ENCODE measurements at places on chromosomes 4 and X.

GRCh38 chr4:172819353-172819752 lies 349.3 kb upstream of the GALNT7 start:
- DNase-seq, result no peak

DNA sequence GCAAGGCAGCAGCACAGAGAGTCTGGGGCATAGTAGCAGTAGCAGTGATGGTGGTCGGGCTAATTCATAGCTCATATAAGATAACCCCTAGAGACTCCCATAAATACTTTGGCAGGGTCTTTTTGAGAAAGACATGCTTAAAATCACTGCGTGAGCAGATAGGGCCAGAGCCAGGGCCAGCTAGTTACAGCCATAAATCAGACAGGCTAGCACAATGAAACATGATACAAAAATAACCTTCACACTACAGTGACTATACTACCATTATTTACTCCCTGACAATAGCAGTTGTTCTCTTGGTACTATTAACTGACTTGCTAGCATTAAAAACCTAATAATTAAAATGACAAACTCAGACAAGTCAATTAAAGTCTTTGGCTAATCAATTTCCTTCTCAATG lies 295.9 kb downstream of the SMARCA1 start:
- DNase-seq, result no peak

DNA sequence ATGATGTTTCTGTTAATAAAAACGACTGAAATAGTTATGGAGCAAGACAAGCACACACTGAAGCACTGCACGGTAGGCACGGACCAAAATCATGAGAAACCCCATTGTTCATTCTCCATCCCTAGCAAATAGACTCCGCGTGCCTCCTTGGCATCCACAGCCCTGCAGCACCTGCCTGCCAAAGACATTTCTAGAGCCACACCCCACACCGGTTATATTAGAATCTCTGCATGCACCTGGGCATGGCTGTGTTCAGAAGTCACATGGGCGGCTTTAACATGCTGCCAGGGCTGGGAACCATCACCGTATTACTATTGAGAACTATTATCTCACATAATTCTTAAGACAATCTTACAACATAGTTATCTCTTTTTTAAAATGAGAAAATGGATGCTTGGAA lies 5.9 kb downstream of the PDLIM3 start:
- DNase-seq, result no peak

DNA sequence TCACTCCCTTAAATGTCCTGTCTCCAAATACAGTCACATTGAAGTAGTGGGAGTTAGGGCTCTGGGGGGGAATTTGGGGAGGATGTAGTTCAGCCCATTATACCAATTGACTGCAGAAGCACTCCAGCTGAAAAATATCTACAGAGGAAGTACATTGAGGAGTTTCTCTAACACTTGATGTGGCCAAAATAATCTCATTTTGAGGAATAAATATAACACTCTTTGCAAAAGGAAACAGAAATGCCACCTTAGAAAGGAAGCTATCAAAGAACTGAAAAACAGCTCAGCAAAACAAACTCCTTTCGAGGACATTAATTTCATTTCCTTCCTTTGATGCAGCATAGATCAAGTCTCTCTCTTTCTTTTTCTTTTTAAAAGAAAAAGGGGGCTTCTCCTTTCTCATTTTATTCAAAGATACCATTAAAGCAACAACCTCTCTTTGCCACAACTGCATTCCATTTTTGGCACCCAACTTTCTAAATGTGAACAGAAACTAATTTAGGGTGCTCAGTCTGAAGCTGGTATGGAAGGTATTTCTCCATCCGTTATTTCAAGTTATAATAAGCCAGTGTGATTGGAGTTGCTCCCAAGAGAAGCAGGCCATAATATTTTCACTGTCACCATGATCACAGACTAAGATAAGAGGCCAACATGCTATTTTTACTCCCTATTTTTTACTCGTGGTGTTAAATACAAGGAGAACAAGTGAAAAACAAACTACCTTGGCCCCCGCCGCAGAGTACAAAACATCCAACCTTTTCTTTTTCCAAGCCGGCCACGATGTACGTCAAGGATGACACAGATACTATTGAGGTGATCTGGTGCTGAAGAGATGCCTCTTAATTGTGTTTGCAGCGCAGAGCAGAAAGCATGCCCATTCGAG lies 230.4 kb upstream of the GATB start:
- peak; percentile 18 for DNase-seq

DNA sequence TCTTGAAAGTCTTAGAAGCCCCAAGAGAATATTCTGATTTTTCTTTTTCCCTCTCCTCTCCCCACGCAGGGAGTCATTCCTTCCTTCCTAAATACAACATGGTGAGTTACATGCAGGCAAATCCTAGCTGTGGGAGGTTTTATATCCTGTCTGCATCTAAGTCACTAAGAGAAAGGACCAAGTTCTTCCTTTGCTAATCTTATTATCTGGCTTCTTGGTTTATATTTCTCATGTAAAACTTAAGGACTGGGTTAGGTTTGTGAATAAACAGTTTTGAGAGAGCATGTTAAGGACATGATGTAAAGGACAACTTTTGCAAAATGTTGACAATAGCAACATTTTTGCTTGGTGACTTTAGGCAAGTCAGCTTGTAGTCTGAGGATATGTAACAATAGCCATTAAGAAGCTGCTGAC lies 5.1 kb upstream of the CXCL9 start:
- DNase-seq, result no peak

Data from M059J (cell line).